SIG-M5 (cell line): ENCODE measurements at places on chromosomes 1 and 21.

- DNase-seq = no peak
Measured at GRCh38 chr1:186514367-186514766, 53.5 kb upstream of the PDC start.

GRCh38 chr1:12185036-12185917 is 18.5 kb downstream of the TNFRSF1B start:
- DNase-seq = no peak

- no peak for DNase-seq
Measured at GRCh38 chr1:176009951-176010350, 197.1 kb downstream of the COP1 start.

DNA sequence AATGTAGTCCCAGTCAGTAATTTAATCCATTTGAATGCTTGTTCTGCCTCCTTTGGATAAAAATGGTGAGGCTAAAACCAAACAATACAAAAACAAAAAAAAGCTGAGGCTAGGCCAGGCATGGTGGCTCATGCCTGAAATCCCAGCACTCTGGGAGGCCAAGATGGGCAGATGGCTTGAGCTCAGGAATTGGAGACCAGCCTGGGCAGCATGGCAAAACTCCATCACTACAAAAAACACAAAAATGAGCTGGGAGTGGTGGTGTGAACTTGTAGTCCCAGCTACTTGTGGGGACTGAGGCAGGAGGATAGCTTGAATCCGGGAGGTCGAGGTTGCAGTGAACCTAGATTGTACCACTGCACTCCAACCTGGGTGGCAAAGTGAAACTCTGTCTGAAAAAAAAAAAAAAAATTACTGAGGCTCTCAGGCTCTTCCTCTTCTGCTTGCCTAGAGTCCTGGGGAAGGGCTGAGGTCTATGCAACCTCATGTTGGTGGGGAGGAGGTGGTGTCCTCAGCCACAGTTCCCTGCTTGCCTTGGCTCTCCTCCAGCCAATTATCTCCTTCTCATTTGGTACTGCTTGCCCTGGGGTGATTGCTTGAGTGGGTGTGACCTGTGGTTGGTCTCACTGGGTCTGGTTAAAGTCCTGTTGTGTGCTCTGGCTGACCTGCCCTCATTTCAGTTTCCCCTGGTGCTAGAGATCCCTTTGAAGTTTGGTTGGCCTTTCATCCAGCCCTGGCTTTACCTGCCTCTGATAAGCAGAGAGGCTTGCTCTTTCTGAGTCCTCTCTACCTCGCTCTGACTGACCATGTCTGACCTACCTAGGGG is 20.9 kb downstream of the S1PR1 start:
- DNase-seq = no peak

- DNase-seq = no peak
Measured at GRCh38 chr1:196481616-196482015, 126.6 kb downstream of the KCNT2 start.

DNA sequence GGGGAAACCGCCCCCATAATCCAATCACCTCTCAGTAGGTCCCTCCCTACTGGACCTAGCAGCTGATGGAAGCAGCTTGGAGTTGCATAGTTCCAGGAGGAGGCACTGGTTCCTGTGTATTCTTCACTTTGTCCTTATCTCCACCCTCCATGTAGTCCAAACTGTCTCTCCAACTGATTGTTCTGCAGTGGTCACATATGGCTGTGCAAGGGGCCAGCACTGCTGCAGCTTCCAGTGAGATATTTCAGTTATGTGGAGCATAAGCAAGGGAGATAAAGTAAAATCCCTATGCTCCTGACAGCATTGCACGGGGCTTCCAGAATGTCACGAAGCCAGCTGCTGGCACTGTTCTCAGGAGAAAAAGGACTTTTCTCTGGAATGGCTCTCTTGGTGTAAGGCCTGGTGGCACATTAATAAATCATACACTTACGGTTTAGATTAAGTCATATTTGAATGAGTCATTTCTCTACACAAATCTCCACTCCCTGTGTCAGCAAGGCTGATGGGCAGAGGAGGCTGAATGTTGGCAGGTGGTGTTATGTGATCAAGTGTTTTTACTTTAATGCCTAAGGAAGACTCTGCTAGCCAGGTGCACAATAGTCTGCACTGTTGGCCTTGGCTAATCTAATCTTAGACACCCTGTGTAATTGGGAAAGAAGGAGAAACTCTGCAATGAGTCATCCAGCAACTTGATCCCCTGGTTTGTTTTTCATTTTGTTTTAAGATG is 93.4 kb downstream of the KCNK1 start:
- DNase-seq = no peak

DNA sequence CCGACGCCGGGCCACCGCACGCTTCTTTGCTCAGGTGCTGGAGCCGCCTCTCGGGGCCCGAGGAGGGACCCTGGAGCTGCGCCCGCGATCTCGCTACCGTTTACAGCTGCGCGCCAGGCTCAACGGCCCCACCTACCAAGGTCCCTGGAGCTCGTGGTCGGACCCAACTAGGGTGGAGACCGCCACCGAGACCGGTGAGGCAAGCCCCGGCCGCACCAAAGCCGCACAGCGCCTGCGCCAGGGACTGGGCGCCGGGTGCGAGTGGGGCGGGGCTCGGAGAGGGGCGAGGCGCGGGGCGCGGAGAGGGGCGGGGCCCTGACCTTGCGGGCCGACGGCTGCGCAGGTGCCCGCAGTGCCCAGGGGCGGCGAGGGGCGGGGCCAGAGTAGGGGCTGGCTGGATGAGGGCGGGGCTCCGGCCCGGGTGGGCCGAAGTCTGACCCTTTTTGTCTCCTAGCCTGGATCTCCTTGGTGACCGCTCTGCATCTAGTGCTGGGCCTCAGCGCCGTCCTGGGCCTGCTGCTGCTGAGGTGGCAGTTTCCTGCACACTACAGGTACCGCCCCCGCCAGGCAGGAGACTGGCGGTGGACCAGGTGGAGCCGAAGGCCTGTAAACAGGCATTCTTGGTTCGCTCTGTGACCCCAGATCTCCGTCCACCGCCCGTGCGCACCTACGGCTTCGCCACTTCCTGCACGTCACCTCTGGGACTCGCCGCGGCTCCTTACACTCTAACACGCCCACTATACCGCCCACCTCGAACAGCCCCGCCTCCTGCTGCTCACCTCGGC is 9.8 kb upstream of the CDC20 start:
- DNase-seq = no peak

- DNase-seq = no peak
Measured at GRCh38 chr1:232123775-232124659, 497.4 kb downstream of the DISC1 start.

DNA sequence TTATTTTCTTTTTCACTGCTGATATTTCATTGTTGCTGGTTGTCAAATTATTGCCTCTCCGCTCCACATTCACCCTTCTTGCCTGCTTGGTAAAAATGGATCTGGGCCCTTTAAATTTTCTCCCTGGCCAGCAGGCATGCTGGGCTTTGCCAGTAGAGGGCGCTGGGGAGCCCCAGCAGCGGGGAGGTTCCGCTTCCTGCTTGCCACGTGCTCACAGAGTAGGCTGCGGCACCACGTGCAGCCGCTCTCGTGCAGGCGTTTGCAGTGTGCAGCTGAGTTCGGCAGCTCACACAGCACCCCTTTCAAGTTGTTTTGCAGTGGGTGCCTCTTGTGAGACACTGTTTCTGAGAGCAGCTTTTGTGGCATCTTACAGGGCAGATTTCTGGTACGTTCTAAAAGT is at the start of gene ACTL8:
ACTL8 (plus strand) TSS at position 214 of the 400 bp plus-strand sequence. CDS start 67,676 bp downstream, outside the sequence.
- DNase-seq = no peak

GRCh38 chr1:99672038-99672437 is 26.1 kb downstream of the PALMD start:
- DNase-seq = no peak

- DNase-seq = no peak
Measured at GRCh38 chr1:201424146-201424545, 2.6 kb upstream of the TNNI1 start.

GRCh38 chr1:35215346-35215745 is 22.4 kb upstream of the SFPQ start:
- no peak for DNase-seq

DNA sequence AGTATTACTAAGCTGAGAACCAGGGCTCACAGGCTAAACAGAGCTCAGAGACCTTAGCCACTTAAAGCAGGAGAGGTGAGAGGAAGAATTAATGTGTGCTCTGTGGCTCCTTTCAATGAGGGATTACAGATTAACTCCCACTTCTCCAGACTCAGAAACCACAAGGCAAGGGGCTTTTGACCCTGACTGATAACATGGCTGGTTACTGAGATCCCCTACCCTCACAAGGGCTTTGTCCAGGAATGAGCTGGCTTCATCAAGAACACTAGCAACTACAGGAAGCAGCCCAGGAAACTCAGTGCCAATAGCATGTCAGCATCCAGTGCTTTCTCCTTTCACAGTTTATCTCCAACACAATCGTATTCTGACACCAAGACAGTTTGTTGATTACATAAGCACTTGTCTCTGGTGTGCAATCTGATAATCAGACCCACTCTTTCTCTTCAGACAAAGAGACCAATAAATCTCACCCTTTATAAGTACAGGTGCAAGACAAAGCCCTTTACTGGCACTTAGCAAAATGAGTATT is 38.8 kb downstream of the ERI3 start:
- DNase-seq = no peak

DNA sequence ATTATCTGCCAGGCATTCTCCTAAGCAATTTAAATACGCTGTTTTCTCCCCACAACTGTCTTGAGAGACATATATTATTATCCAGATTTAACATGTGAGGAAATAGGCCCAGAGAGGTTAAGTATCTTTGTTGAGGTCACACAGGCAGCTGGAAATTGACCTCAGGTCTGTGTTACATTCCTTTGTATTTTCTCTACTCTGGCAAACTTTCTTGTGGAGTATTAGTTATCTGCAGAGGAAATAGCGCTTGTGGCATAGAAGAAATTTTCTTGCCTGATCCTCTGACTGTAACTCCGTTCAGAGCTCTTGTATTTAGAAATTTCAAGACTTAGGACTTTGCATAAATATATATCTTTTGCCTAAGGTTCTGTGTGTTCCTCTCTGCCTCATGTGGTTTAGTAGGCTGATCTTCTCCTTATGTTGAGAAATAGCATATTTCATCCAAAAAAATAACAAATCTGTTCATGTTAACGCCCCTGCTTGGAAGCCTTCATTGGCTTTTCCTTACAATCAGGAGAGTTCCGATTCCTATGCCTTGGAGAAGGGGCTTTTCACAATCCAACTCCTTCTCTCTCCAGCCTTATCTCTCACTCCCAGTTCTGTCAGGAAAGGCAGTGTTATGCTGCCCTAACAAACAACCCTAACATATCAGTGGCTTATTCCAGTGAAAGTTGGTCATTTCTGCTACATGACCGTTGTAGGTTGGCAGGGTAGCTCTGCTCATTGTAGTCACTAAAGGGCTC is 2.5 kb upstream of the JUN start:
- no peak for DNase-seq

DNA sequence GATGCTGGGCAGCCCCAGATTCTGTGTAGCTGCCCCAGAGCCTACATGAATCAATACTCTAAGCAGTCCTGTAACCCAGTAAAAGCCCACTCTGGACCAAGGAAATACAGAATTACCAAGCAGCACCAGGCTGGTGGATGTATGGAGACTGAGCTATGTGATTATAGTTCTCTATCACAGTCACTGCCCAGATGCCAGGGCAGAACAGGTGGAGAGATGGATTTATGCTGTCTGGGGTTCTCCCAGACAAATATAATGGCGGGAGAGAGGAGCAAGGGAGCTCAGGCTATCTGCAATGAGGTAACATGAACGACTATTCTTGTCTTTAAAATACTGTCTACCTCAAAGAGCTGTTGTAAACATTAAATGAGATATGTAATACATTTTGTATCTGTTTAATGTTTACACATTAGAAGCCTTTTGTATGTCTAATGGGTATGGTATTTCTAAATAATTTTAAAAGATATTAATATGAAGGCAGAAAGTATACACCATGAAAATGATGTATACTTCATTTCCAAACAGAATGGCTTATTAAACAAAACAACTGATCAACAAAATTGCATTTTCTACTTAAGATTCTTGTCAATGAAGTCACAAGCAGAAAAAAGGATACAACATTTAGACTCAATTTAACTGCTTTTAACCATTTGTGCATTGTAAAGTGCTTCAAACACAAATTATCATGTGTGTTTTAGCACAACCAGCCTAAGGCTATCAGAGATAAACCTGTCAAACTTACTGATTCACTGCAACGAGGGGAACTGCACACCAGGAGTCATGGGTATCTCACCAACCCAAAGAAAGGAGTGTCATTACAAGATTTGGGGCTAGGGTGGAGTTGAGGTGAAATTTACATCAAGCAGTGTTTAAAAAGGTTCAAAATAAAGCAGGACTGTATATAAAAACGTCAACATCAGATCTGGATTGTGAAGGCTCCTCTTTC is 3.0 kb downstream of the SDE2 start:
- DNase-seq = no peak

- no peak for DNase-seq
Measured at GRCh38 chr1:15184436-15185241, 31.1 kb downstream of the TMEM51 start.

- no peak for DNase-seq
Measured at GRCh38 chr1:19057784-19058475, 101.5 kb upstream of the IFFO2 start.
